ENCODE measurements at places on chromosomes 1 and 21.

DNA sequence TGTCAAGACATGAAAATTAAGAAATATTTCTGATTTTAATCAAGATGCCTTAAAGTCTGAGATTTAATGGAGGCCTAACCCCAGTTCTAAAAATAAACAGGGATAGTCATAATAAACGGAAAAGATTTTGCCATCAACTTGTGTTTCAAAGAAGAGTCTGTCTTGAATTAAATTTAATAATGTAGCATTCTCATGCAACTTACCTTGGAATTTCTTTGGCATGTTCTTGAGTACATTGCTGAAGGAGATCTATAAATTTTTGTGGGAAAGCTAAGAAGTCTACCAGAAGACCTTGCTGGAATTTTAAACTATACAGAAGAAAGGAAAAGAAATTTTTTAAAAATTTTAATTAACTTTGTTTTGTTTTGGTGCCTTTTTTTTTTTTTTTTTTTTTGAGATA, 10.6 kb downstream of the SASS6 start:
- no peak for DNase-seq

- no peak for DNase-seq
Observed at GRCh38 chr1:211935448-211935970, 99.8 kb downstream of the INTS7 start.

GRCh38 chr1:228838717-228839500, 103.6 kb downstream of the RHOU start:
- DNase-seq = no peak

- DNase-seq = no peak
Observed at GRCh38 chr1:180946056-180946455, 33.4 kb downstream of the KIAA1614 start.

GRCh38 chr1:205076245-205076761, 8.0 kb downstream of the TMEM81 start:
- no peak for DNase-seq

DNA sequence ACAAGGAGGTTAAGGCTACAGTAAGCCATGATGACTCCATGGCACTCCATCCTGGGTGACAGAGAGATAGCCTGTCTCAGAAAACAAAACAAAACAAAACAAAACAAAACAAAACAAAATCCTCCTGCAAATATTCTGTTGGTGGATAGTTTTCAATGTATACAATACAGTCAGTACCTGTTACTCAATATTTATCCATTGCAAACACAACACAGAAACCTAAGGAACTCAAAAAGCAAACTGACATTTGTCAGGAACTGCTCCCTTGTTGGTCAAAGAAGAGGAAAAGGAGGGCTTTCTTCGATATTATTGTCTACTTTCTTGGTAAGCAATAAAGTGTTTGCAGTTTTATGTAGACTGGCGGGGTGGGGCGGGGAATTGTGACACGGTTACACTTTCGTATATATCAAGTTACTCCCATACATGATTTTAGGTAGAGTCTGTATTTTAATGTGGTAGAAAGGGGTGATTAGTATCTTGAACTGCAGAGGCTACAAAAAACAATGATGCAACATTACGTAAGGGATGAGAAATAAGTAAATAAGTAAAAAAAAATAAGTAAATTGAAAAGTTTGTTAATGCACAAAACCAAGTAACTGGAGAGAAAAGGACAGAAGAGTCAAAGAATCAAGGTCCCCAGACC, 31.8 kb downstream of the APP start:
- DNase-seq = no peak

- no peak for DNase-seq
Observed at GRCh38 chr1:53412285-53413174, 46.7 kb upstream of the DMRTB1 start.

- DNase-seq = no peak
Observed at GRCh38 chr1:174812016-174812415, 187.7 kb upstream of the CACYBP start.

GRCh38 chr1:38093569-38094520, 47.3 kb upstream of the POU3F1 start:
- DNase-seq = no peak

- DNase-seq = no peak
Observed at GRCh38 chr1:223201967-223202366, 58.9 kb upstream of the TLR5 start.

- no peak for DNase-seq
Observed at GRCh38 chr1:17831597-17831996, 76.5 kb downstream of the ACTL8 start.

DNA sequence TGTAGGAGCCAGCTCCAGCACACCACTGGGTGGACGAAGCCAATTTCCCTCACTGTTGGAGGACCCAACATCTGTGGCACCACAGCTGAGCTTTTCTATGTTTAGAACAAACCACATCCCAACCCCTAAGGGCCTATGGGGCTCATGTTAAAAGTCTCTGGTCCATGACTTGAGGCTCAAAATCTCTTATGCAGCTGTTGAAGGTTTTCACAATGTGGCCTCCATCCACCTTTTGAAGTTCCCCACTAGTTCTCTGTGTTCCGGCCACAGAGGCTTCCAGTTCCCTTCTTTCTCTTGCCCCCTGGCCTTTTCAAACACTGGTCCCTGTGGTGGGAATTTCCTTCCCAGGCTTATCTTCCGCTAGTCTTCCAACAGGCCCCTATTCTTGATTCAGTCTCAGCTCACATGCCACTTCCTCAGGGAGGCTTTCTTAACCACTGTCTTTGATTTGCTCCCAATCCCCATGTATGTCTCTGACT, 3.9 kb upstream of the IFNLR1 start:
- DNase-seq = no peak

Data from anterior cingulate cortex (tissue), 58 donors.